MV-4-11 (cell line): ENCODE measurements at places on chromosomes 5 and 9.

DNA sequence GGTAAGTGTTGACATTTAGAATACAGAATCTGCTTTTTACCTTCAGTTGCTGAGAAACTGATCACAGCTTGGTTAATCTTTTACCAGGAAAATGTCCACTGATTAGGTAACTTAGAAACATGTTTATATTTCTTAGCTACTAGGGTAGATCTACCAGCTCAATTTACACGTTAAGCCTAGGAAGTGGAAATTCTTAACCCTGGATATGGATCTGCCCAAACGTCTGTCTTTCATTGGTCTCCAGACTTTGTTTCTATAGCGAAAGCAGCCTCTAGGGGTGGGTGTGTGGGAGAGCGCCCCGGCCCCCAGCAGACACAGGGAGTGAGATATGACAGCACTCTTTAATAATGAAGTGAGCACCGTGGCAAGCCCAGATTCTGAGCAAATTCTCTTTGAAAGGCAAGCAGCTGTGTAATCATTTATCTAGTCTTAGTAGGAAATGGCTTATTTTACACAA is 141.6 kb upstream of the ZNF608 start:
- DNase-seq = no peak

DNA sequence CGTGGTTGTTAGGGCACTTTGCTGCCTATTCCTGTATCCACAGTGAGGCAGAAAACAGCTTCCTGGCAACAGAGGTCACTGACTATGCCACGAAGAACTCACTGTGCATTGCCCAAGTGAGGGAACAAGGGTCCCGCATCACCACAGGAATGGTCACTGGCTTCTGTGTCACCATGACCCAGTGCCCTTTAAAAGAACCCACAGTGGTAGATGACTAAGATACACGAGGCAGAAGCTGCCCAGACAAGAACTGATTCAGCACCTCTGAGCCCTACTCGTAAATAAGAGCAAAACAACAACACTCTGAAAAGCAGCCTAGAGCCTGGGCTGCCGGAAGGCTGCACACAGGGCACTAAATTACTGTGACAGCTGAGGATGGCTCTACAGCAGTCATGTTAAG is 236.6 kb upstream of the RASEF start:
- DNase-seq = peak; percentile 31

GRCh38 chr5:107500347-107500746 is 170.4 kb downstream of the EFNA5 start:
- no peak for DNase-seq

DNA sequence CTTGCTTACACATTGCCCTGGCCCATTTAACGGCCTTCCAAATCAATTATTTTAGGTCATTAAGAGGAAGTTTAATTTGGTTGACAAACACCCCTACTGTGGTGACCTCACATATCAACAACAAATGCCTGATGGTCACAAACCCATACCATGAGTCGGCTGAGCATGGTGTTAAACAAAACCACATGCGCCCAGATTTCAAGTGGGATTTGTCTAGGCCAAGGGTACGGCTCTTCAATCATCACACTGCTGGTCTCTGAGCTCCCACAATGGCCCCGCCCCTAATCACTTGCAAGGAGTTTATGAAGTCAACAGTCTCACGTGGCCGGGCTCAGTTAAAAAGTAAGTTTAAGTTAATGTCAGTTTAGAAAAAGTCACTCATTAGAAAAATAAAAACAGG is 243.8 kb downstream of the CRB2 start:
- DNase-seq = no peak

DNA sequence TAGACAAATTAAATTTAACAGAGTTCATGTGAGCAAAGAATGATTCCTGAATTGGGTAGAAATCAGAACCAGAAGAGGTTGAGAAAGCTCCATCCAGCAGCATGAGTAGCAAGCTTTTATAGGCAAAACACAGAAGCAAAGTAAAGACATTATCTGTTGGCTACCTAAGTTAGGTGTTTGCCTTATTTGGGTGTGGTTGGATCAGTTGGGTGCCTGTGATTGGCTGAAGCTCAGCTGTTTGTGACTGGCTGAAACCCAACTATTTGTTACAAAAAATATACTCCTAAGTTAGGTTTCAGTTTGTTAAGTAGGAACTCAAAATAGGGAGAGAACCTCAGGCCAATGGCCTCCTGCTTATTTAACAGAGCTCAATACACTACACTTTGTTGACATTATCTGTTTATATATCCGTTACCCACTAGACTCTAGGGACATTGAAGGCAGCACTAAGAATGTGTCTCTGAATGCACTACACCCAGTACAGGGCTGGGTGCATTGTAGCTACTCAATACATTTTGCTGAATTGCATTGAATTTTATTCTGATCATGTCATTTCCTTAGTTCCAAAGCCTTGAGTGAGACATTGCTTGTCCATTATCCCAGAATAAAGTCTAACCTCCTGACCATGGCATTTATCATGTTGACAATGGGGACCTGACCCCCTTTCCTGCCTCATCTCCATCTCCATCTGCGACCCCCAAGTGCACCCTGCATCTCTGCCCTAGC is 98.7 kb downstream of the CCDC192 start:
- DNase-seq = no peak

DNA sequence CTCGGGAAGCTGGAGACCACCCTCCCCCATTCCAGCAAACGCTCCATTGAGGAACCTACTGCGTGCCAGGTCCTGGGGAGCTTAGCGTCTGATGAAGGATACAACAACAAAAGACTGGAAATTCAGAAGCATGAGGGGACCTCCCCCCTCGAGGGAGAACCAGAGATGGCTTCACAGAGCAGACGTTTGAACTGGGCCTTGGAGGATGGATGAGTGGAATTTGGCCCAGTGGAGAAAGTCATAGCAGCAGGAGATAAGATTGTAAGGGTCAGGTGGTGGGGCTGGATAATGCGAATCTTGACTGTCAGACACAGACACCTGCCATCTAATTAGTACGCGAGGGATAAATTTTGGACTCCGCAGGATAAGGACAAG is 1.2 kb upstream of the SLC25A51 start:
- no peak for DNase-seq

DNA sequence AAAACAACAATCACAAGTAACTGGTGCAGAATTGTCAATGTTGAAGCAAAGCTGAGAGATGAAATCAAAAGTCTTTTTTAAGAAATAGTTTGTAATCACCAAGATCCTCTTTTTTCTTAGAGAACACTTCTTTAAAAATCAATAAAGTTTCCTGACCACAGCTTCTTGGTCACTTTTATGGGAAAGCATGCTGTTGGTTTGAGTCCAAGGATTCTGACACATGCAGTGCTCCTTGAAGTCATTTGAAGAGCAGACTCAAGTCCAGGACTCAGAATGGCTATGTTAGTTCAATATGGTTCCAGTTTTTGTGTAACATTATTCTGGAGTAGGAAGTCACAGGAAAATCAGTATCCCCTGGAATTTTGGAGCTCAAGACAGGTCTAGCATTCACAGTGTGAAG is 480.6 kb downstream of the NR2F1-AS1 start:
- no peak for DNase-seq

DNA sequence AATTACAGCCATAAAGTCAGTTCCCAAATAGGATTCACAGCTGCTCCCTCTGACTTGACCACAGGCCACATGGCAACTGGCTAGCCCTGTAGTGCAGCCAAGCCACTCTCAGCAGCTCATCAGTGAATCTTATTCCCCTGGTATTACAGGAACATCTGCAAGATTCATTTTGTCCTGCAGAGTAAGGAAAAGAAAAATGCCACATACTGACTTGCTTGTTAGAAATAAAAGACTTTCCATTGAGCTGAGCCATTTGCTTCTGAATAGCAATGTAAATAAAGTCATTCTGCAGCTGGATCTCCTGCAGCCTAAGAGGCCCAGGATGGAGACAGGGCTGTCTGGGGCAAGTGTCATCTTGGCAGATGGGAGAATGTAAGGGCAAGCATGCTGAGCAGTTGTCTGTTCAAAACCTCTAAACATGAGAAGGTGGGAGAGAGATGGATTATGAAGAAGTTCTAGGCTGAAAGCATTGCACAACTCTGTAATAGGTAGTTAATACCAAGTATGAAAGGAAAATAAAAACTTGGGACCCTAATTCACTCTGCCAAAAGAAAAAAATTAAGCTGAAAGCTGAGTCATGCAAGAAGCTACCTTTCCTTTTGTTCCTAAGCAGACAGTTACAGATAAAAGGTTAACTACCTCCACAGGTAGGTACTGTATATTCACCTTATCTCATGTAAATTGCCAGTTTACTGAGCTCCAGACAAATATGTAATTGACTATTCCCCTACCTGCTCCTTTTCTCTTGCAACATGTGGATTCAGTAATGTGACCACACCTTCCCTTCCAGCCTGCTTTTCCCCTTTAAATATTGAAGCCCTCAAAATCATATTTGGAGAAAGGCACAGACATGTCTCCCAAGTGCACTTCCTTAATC is 244.4 kb upstream of the RAI14 start:
- DNase-seq = no peak

DNA sequence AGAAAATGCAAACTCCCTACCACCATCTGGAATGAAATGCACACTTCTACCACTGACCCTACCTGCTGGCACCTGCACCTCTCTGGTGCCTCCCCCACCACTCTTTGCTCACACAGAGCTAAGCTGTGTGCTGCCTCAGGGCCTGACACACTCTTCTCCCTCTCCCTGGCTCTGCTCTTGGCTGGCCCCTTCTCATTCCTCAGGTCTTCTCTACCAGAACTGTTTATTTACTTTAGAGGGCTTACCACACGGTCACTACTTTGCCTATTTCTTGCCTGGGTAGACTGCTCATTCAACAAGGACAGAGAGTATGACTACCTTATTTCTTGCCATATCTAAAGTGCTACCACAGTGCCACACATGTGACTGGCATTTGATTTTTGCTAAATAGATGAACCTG is 3.3 kb downstream of the REEP5 start:
- DNase-seq = no peak

GRCh38 chr9:70634696-70635095 is 220.2 kb upstream of the KLF9 start:
- DNase-seq = no peak

DNA sequence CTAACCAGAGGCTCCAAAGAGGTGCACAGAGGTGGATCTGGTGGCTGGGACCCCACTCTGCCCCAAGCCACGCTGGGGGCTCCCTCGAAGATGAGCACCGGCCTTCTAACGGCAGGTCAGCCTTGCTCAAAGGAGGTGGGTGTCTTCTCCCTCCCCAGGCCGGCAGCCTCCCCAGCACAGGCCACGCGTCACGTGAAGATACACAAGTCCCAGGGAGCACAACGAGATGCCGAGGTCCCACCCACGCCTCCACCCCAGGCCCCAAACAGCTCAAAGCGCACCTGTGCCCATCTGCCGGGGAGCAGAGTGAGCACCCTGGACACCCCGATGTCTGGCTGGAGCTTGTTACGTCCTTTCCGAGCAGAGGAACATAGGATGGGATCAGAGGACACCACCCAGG is 12.1 kb downstream of the PNPLA7 start:
- no peak for DNase-seq

GRCh38 chr9:79583952-79584654 is 12.3 kb downstream of the TLE4 start:
- DNase-seq = peak; percentile 99

- DNase-seq = no peak
Observed at GRCh38 chr5:158801268-158801667, 298.4 kb downstream of the EBF1 start.

- no peak for DNase-seq
Observed at GRCh38 chr5:51657340-51658240, 274.3 kb downstream of the ISL1 start.

DNA sequence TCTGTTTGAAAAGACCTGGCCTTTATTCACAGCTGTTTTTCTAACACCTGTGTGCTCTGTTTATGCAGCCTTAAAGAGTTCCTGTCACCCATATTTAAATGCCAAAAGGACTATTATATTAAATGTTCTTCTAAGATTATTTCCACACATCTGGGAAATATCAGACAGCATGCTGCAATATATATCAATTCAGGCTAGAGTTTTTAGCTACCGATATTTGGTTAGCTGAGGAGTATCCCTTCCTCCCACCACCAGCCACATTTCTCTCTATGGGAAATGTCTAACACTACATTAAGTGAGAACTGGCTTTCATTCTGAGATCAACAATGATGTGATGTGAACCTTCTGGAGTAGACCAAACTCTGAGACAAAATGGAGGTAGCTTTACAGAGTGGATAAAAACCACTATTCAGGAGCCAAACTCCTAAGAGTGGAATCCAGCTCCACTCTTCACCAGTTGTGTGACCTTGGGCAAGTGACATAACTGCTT is 509.2 kb downstream of the ZNF608 start:
- DNase-seq = no peak

DNA sequence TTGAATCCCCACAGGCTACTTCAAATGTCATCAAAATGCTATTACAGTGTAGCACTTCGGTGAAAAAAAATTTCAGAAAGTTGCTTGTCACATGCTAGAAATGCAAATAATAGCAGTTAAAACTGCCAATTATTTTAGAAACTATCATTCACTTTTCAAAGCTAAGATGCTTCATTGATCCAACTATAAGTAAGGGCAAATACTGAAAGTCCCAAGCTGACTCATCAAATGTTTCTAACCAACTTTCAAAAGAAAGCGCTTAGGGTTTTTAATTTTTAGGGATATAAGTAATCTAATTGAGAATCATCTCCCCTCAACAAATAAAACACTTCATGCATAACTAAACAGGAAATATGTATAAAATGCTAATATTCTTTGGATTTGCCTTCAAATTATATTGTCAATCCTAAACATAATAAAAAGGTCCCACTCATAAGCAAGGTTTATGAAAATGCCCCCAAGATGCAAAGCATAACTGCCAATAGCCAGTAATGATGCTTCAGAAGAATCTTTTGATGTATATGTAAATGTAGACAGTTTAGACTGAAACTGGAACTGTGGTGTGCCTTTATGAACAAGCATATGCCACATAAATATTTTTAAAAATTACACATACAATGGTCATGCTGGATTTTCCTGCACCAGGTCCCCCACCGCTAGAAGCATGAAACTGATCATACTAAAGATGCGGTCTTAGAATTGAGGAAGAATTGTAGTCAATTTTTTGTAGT is 12.2 kb downstream of the ACTL7A start:
- DNase-seq = no peak

- no peak for DNase-seq
Observed at GRCh38 chr9:111274737-111275136, 55.3 kb downstream of the OR2K2 start.

- no peak for DNase-seq
Observed at GRCh38 chr5:57698086-57698485, 215.5 kb upstream of the ACTBL2 start.

GRCh38 chr9:117414220-117414905 is 494 bp downstream of the ASTN2 start:
- DNase-seq = no peak
